ENCODE measurements at places on chromosomes 3 and 15.
A peak's percentile ranks its signal among the peaks of the same experiment; 100 is the strongest.

DNA sequence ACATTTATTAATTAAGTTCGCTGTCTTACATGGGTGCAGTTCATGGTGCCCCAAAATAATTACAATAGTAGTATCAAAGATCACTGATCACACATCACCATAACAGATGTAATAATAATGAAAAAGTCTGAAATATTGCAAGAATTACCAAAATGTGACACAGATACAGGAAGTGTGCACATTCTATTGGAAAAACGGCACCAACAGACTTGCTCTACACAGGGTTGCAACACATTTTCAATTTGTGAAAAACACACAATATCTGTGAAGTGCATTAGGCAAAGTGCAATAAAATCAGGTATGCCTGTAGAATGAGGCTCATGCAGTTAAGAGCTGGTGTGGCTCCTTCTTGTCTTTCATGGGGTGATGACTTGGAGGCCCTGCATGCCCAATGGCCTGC, 265.8 kb downstream of the RPLP1 start:
- DNase-seq: no peak

DNA sequence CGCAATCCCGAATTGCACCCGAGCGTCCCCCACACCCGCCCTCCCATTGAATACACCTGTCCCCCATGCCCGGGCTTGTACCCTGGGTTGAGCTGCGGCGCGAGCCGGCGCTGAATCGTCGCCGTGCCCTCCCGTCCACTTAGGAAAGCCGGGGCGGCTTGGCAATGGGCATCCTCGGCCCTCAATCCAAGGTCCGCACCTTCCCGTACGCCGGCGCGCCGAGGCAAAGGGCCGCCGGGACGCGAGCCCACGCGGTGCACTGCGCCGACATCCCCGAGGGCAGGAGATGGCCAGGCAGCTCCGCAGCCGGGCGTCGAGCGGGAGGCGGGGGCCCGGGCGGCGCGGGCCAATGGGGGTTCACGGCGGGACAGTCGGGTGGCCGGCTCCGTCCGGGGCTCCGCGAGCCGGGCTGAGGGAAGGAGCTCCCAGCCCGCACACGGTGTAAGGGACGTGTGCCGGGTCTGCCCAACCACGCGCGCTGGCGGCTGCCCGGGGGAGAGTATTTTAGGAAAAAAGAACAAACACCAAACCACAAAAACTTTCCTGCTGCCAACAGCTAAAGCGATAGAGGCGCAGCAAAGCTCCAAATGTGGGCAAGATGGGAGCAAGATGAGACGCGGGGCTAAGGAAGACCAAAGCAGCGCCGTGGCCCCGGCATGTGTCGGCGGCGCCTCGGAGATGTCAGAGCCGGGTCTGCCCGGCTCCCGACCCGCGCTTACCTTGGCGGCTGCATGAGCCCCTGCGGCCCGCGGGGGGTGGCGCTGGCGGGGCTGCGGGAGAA, 621 bp downstream of the RGMA start:
- DNase-seq: no peak

GRCh38 chr3:45020534-45020933, 5.6 kb upstream of the CLEC3B start:
- DNase-seq: peak; percentile 17

- no peak for DNase-seq
Observed at GRCh38 chr3:94136133-94136532, 73.3 kb downstream of the NSUN3 start.

- peak; percentile 2 for DNase-seq
Observed at GRCh38 chr15:70023769-70024491, 73.8 kb downstream of the TLE3 start.

All from CD4-positive, alpha-beta T cell treated with Interleukin-1 beta for 1 hour (primary cell).